Hematopoietic multipotent progenitor cell treated with erythropoietin and hydrocortisone succinate and interleukin-3 and kit ligand, for 15 days (in vitro differentiated cells): ENCODE measurements at places on chromosomes 1 and 21.

GRCh38 chr1:20124456-20125057 lies 5.2 kb upstream of the PLA2G2D start:
- peak; percentile 61 for DNase-seq

GRCh38 chr1:24286246-24287010 lies 32.7 kb upstream of the GRHL3 start:
- DNase-seq: no peak

- peak; percentile 54 for DNase-seq
These were observed 6.6 kb downstream of the LDLRAD2 start for GRCh38 chr1:21818656-21819055.

GRCh38 chr1:156283521-156283920 lies 604 bp upstream of the TMEM79 start:
- no peak for DNase-seq

- no peak for DNase-seq
These were observed 71.4 kb downstream of the SLC44A5 start for GRCh38 chr1:75539230-75540116.

DNA sequence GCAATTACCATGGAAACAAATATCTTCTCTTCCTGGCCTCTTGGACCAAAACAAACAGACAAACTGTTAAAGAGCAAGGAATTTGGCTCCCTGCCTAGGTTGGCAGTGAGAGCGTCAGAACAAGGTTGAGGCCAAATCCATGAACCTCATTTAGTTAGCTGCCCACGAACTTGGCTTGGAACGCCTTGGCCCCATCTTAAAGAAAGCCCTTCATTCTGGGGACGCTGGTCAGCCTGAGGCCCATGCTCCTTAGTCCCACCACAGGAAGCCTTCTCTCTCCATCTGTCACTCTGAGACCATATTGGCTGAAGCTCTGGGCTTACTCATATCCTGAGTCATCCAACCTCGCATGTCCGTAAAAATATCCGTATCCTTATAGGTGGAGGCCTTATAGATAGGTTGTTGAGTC lies 62.4 kb upstream of the DIRAS3 start:
- DNase-seq: no peak

- DNase-seq: no peak
These were observed 22.7 kb upstream of the ACTL8 start for GRCh38 chr1:17732475-17732874.

- no peak for DNase-seq
These were observed 23.5 kb downstream of the DNAJC6 start for GRCh38 chr1:65332821-65333220.

DNA sequence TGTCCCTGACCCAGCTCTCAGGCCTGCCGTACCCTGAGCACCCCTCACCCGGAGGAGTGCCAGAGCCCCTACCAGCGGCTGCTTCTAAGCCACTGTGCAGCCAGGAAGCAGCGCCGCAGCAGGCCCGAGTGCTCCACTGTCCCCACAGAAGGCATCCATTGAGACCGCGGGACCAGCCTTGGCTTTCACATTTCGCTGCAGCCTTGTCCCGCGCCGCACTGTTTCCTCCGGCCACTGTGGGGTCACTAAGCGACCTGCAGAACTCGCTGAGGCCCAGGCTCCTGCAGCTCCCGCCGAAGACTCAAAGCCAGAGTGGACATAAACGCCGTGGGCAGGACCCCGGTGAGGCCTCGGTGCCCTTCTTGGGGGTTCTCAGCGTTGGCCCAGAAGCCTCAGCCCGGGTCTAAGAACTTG lies 3.0 kb downstream of the ALX3 start:
- DNase-seq: no peak

DNA sequence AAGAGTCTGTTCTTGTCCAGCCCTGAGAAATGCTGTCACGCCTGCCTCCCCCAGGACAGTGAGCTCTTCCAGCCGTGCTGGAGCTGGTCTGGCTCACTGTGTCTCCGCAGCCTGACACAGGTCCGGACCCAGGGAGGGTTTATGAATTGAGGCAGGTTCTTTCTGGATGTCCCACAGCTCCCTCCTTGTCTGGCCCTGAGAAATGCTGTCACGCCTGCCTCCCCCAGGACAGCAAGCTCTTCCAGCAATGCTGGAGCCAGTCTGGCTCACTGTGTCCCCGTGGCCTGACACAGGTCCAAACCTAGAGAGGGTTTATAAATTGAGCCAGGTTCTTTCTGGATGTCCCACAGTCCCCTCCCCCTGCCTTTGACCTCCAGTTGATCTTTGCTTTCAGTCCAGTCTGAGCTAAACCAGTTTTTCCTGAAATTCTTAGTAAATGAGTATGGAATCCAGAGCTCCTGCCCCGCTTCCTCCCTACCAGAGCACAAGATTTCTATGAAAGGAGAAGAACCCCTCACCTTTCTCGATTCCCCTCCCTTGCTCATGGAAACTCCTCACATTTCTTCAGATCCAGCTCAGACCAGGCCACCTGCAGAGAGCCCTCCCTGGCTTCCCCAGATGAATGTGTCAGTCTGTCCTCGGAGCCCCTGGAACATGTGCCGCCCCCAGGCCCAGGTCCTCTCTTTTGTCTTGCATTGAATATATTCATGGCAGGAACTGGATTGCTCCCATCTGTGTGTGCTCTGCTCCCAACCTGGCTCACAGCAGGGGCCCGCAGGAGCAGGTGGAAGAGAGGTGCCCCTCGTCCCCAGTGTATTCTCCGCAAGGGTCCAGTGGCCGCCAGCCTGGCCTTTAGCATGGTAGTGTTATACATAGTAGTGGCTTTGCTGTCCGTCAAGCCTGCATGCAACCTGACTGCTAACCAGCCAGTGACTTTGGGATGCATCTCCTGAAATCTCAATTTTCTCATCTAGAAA lies 116.3 kb downstream of the EPHB2 start:
- no peak for DNase-seq

DNA sequence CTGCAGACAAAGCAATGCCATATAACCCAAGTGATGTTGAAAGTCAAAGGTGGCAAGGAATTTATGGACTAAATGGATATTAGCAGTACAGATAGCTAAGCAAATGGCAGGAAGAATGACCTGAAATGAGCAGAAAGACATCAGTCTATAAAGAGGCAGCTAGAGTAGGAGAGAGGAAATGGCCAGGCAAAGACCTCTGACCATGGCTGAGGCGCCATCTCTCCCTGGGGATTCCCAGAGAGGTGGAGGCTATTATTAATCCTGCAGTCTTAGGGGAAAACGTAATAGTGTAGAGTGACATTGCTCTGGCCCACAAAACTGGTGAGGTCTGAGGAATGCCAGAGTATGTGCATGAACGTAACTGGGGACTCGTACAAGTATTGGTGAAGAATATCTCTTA lies 563.6 kb upstream of the PRMT6 start:
- DNase-seq: no peak

- DNase-seq: no peak
These were observed 576 bp downstream of the CCN1 start for GRCh38 chr1:85580872-85581801.

- peak; percentile 83 for DNase-seq
These were observed 42.5 kb upstream of the TMEM125 start for GRCh38 chr1:43227143-43227764.

GRCh38 chr1:17097787-17098186 lies 21.5 kb downstream of the PADI2 start:
- DNase-seq: no peak

DNA sequence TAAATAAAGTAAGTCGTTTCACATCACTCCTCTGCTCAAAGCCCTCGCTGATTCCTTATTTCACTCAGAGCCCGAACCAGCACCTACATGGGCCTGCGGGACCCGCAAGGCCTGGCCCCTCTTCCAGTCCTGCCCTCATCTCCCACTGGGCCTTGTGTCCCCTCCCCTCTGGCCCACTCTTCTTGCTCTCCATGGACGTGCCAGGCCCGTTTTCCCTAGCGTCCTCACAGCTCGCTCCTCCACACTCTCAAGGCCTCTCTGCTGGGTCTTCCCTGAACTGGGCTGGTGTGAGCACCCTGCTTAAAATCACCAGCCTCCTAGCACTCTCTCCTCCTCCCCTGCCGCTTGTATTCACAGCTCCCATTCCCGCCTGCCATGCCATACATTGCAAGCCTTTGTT lies 237.9 kb downstream of the FOXD2 start:
- no peak for DNase-seq

DNA sequence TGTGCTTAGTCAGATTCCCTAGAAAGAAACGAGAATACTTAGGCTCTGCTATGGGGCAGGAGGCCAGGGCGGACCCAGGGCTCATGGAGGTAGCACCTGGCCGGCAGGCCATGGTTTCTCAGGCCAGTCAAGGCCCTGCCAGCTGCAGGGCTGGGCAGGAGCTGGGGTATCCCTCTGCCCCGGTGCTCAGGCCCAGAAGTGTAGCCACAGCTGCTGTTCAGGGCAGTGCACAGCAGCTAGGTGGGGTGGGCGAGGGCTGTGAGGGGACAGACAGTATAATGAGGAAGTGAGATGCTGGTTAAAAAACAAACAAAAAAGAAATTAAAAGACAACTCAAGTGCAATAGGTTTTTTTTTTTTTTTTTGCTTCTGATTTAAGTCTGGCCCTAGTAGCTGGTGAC lies 34.0 kb upstream of the EDN2 start:
- no peak for DNase-seq

DNA sequence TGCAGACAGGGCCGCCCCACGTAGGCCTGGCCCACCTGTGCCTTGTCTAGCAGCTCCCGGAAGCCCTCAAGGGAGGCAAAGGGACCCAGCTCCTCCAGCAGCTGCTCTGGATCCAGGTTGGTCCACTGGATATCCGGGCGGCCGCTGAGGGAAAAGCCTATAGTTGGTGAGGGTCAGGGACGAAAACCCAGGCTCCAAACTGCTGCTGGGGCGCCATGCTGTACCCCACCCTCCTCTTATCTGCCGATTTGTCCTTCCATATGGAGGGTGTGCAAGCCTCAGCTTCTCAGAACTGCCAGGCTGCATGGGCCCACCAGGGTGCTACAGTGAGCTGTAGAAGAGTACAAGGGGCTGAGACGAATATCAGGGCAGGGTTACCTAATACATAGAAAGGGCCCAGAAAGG lies 12.2 kb downstream of the PTCH2 start:
- DNase-seq: peak; percentile 94

DNA sequence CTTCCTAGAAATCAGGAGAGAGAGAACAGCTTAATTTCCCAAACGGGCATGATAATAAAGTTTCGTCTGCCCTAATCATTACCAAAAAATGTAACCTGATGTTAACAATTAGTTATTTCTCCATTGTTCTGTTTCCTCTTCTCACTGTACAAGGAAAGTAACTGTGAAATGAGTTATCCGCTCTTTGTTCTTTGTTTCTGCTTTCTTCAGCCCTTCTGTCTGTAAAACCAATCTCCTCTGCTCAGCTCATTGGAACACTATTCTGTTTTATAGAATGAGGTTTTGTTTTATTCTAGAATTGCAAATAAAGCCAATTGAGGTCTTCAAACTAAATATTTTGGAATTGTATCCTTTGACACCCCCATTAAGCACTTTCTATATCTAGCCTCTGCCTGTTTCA lies 8.8 kb upstream of the THEM4 start:
- DNase-seq: no peak

- DNase-seq: no peak
These were observed 40.9 kb downstream of the LGR6 start for GRCh38 chr1:202234331-202235002.

DNA sequence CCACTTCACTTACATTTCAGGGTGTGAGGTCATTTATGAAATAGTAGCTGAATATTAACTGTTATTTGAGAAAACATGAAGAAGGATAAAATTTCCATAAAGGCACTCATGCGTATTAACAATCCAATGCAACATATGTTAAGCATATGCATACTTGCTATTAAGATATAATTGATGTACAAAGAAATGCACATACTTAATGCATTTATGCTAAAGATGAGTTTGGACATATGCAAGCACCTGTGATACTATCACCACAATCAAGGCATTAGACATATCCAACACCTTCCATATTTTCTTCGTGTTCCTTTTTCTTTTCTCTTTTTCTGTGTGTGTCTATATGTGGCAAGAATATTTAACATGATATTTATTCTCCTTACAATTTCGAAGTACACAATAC lies 464.8 kb upstream of the BRINP3 start:
- DNase-seq: no peak

- DNase-seq: no peak
These were observed 100.8 kb downstream of the SIK1 start for GRCh38 chr21:43325968-43326715.

- no peak for DNase-seq
These were observed 588.3 kb upstream of the PBX1 start for GRCh38 chr1:163970699-163971098.

- DNase-seq: no peak
These were observed 77.2 kb downstream of the FHAD1 start for GRCh38 chr1:15323989-15324868.

GRCh38 chr1:36279110-36279788 lies 26.9 kb upstream of the SH3D21 start:
- DNase-seq: no peak

DNA sequence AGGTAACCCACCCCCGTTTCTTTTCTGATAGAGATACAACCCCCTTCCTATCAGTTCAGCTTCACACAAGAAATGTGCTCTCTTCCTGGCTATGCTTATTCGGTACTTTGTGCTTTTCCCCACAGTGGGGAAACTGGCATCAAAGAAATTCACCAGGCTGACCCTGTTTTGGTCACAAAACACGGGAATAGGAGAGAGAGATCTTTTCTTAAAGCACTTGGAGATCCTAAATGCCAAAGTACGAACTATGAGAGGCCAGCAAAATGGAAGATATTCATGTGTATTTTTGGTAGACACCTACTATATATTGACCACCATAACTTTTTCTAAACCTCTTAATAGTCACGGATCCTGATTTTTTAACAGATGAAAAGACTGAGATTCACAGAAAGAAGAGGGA lies 30.0 kb downstream of the SLC30A10 start:
- no peak for DNase-seq

DNA sequence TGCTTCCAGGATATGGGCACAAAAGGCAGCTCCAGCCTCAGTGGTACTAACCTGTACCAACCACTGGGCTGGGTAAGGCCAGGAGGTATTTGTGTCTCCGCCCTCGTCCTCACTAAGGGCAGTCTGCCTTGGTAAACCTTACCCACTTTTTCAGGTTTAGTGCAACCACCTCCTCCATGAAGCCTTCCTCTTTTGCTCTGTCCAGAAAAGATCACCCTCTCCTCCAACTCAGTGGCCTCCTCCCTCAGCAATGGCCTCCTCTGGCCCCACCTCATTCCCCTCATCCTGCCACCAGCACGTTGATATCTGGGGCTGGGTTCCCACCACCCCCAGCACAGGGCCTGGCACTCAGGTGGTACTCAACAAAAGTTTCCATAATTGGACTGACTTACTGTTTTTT lies 161.5 kb downstream of the GRIK3 start:
- DNase-seq: no peak

- DNase-seq: no peak
These were observed 2.1 kb upstream of the KNCN start for GRCh38 chr1:46553506-46553905.

DNA sequence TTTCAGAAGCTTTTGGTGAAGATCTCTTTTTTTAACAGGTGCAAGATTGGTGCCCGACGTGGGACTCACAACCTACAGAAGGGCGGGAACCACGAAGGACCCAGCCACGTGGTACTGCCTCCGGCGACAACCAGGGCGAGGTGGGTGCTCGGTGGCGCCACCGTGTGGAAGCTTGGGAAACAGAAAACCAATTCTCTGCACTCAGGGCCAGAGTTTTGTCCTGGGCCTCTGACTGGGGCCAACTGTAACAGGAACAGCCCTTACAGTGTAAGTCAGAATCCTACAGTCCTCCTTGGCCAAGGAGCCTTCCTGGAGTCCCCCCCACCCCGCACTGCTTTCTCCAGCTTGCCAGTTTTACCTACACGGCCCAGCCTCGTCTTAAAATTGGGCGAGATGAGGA lies 11.6 kb upstream of the S100A7A start:
- DNase-seq: peak; percentile 41

- no peak for DNase-seq
These were observed 51.2 kb downstream of the DIP2A start for GRCh38 chr21:46509741-46510502.
